ENCODE measurements at places on chromosomes 11 and 22.

GRCh38 chr11:637593-638521, 788 bp downstream of the DRD4 start:
- DNase-seq = no peak

DNA sequence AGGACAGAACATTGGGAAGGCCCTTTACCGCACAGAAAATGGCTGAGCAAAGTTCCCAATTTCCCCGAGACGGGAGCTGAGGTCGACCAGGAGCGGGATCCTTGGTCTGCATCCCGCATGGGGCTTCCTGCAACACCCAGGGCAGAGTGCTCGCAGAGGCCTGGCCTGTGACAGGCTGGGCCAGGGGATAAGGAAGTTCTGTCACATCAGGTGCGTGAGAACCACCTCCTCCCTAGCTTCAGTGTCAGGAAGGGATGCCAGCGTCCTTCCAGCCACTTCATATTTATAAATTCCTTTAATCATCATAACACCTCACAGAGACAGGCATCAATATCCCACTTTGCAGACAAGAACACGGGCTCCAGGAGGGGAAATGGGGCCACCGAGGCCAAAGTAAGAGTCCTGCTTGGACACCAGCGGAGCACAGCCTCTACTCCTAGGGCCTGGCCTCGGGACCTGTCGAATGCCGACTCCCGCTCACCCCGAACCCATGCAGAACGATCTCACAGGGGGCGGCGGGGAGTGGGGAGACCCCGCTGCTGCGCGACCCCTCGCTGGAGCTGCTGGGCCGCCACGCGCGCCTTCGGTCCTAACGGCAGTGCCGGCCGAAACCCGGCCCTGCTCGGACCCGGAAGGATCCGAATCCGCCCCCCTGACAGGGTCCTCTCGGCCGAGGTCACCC, 532 bp downstream of the BET1L start:
- peak; percentile 43 for DNase-seq

- DNase-seq = no peak
These were observed 2.5 kb downstream of the CHST1 start for GRCh38 chr11:45662665-45663485.

GRCh38 chr11:121249039-121249663, 43.4 kb upstream of the SC5D start:
- DNase-seq = peak; percentile 37

Measured in GM12865 (cell line).